ENCODE measurements at places on chromosomes 16 and 17.

DNA sequence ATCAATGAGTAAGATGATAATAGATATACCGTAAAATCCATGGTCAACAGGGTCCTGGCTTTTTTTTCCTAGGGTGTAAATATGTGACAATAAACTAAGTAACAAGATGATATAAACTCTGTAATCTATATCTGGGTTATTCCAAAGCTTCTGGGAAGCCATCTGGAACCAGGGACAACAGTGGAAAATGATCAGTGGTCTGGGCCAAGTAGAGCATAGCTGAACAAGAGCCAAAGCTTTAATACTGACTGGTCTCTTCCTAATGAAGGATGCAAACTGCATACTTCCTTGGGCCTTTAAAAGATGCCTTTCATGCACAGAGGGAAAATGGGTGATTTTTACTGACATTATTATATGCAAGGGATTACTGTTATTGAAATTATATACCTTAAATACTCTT, 8.9 kb downstream of the CA10 start:
- DNase-seq: no peak

- DNase-seq: no peak
These were observed 20.9 kb upstream of the NSRP1 start for GRCh38 chr17:30095507-30096244.

GRCh38 chr17:55386796-55387332, 34.8 kb downstream of the MMD start:
- no peak for DNase-seq

- no peak for DNase-seq
These were observed 23.4 kb downstream of the NDEL1 start for GRCh38 chr17:8459107-8459506.

DNA sequence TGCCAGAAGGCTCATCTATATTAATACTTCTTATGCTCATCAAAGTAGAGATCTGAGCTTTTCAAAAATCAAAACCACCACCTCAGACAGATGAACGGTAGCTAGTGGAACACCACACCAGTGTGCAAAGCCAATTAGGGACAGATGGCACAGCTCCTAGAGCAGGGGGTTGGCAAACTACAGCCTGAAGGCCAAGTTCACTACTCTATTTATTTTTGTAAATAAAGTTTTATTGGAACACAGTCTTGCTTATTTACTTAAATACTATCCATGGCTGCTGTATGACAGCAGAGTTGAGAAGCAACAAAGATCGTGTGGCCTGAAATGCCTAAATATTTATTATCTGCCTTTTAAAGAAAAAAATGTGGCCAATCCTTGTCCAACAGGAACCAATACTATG, 56.8 kb downstream of the AMFR start:
- no peak for DNase-seq

DNA sequence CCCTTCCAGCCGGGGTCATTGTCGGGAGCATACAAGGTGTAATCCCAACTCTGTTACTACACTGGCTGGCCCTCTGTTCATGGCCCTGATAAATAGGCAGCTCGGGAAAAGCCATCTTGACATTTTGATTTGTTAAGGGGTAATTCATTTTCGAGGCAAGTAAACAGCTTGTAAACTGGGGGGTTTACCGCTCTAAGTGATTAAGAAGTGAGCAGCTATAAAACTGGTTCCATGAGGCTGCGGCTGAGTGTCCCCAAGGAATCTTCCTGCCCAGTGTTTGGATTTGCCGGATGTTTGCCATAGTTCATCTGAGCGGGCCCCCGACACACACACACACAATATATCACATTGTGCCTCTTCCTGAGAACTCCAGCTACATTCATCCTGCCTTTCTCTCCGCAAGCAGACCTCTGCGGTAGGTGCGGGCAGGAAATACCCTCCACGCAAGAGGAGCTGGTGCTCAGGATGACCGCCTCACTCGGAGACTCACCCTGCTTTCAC, 92.2 kb downstream of the SOCS1 start:
- DNase-seq: no peak

- no peak for DNase-seq
These were observed 62.5 kb downstream of the WDR59 start for GRCh38 chr16:74922150-74923138.

GRCh38 chr17:18033442-18034099, 5.4 kb downstream of the ATPAF2 start:
- DNase-seq: peak; percentile 28

DNA sequence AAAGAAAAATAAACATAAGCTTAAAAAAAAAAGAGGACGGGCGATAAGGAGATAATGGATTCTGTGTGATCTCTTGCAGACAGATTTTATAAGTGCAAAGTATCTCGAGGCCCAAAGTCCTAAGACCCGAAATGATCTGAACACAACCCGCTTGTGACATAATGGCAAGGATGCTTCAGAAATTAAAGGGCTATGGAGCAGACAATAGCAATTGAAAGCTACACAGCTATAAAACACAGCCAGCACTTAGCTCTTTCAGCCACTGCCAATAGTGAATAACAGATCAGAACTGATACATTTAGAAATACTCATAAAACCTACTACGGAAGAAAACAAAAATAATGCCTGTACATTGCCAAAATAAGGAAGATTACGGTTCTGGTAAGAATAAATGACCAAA, 117.5 kb downstream of the ZFHX3 start:
- no peak for DNase-seq

GRCh38 chr16:19907161-19907992, 22.7 kb upstream of the GPRC5B start:
- DNase-seq: peak; percentile 84

DNA sequence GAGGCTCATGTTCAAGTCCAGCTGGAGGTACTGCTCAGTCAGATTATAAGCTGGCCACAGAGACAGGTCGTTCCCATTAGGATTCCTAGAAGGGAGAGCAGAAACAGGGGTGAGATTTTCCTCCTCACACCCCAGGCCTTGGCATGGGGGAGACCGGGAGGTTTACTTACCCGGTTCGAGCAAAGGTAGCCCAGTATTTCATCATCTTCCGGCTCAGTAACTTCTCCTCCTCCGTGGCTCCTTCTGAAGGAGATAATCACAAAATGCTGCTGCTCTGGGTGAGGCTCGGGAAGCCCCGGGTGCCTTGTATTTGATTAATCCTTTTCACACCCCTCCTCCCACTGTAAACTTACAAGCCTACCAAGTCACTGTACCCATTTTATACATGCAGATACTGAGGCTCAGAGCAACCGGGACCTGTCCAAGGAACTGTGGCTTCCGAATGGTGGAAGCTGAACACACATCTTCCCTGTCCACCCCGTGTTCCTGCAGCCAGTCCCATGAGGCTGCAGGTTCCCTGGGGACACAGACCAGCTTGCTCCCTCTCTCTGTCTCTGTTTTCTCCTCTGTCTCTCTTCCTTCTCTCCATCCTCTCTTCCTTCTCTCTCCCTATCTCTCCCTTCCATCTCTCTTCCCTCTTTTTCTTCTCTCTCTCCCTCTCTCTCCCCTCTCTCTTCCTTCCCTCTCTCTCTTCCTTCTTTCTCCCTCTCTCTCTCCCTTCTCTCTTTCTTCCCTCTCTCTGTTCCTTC, 13.9 kb upstream of the CES1 start:
- no peak for DNase-seq

DNA sequence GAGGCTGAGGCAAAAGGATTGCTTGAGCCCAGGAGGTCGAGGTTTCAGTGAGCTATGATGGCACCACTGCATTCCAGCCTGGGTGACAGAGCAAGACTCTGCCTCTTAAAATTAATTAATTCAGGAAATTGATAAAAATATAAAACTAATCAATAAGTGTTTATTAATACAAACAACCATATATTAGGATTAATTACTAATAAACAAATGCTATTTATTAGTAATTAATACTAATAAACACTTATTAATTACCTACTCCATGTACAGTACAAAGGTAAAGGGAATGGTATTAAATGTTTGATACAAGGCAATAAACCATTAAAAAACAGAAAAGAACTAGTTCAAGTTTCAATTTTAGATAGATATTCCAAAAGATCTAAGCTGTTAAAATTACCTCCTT, 119.2 kb upstream of the C17orf78 start:
- DNase-seq: no peak

GRCh38 chr17:45120558-45120957, 11.8 kb downstream of the PLCD3 start:
- no peak for DNase-seq

- DNase-seq: no peak
These were observed 585.0 kb downstream of the TMEM114 start for GRCh38 chr16:8005096-8005860.

GRCh38 chr16:89256651-89257254, 39.2 kb downstream of the ZNF778 start:
- peak; percentile 82 for DNase-seq

GRCh38 chr16:83769397-83770008, 38.3 kb upstream of the HSBP1 start:
- no peak for DNase-seq

DNA sequence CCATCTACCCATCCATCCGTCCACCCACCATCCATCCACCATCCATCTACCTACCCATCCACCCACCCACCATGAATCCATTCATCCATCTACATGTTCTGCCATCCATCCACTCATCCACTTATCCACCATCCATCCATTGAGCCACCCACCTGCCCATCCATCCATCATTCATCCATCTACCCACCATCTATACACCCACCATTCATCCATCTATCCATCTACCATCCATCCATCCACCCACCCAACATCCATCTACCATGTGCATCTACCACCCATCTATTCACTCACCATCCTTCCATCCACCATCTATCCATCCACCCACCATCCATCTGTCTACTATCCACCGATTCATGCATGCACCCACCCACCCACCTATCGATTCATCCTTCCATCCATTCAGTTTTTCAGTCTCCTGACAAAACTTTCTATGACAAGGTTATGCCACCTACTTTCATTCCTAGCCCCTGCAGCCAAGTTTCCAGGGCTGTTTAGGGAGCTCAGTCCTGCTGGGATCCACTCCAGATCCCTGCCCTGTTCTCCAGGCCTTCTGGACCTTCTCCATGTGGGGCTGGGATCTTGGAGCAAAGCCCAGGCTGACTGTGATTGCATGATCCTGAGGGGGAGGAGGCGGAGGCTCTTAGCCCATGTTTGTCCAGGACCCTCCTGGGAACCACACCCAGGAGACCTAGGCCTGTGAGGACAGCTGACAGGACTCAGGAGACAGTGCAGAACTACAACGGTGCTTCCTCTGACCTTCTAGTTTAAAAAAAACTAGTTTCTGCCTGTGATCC, 27.4 kb downstream of the BCO1 start:
- no peak for DNase-seq

GRCh38 chr17:21377705-21378396, 1.7 kb downstream of the KCNJ12 start:
- DNase-seq: no peak

- DNase-seq: no peak
These were observed 123.1 kb upstream of the EEF2KMT start for GRCh38 chr16:5220705-5221104.

GRCh38 chr17:3913531-3914311, 2.5 kb downstream of the P2RX1 start:
- DNase-seq: peak; percentile 92

Data from activated T-cell treated with anti-CD3 and anti-CD28 coated beads, Interleukin-2, amount 50 U/mL, for 48 hours (primary cell).